ENCODE measurements at places on chromosomes 4 and X.

GRCh38 chrX:122641136-122641535, 542.9 kb upstream of the GRIA3 start:
- DNase-seq = no peak

DNA sequence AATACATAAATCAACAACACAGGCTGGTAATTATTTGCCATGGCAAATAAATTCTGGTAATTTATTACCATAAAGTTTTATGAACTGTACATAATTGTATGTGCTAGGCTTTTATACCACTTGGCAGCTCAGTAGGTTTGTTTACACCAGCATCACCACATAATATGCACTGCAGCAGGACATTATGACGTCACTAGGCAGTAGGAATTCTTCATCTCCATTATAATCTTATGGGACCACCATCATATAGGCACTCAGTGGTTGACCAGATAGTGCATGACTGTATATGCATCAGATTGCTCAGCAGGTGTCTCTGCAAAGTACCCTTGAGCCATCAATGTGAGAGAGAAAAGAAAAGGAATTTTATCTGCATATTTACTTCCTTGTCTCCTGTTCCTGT, 295.4 kb downstream of the CFAP47 start:
- no peak for DNase-seq

- DNase-seq = no peak
These were observed 19.8 kb downstream of the BEX3 start for GRCh38 chrX:103396186-103396585.

GRCh38 chrX:56729152-56729850, at the start of gene NBDY:
TSS of gene NBDY (plus strand) at chrX:56729243. CDS start at chrX:56729354, 111 bp downstream.
- DNase-seq = peak; percentile 25

DNA sequence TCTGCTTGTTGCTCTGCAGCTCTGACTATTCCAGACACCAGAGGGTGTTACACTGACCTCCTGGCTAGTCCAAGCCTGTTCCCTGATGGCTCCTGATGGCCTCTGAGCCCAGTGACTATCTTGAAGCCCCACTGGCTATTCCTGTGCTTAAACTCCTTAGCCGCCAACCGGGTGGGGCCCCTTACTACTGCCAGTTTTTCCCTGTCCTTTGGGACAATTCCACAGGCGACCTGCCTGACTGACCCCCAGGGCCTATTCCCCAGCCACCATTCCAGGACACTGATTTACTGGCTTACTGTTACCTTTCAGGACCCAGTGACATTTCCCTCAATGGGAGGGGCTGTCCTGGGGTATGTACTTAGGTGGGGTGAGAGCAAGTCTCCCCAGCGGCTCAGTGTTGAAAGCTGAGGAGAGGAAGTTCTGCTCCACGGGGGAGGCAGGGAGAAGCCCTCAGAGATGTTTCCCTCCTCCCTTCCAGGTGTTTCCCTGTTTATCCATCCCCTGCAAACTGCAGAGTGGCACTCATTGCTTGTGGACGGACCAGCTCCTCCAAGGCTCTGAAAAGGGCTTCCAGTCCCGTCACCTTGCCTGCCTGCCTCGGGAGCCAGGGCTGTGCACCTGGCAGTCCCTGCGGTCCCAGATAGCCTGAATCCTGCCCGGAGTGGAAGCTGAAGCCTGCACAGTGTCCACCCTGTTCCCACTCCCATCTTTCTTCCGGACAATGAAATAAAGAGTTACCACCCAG, 4.0 kb downstream of the TIMP1 start:
- no peak for DNase-seq

DNA sequence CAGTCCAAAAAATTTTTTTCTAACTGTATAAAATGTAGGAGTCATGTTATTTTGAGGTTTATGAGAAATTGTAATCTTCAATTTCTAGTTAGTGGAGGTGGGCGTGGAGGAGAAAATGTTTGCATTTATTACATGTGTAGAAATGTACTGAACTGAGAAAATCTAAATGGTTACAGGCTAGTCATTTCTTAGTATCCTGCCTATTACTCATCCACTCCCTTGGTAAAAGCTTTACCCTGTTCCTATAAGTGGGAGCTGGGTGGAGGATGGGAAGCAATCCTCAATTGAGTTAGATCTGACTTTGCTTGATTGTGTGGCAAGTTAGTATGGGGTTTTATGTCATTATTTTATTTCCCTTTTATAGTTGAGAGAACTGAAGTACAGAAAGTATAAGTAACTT, 73.8 kb downstream of the POLA1 start:
- no peak for DNase-seq

DNA sequence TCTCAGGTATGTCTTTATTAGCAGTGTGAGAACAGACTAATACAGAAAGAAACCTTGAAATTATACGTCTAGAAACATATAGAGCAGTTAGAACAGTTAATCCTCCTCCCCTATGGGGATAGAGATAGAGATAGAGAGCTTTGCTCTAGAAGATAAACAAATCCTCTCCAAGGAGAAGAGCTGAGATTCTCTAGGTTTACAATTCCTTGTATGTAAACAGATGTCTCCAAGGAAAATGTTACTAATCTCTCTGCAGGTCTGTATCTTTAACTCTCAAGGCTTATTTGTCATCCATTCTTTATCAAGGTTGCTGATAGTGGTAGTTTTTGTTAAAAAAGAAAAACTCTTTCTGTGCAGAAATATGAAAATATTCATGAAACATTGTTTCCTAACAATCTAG, 282.1 kb upstream of the GIMD1 start:
- no peak for DNase-seq

- no peak for DNase-seq
These were observed 628.8 kb downstream of the ANKRD50 start for GRCh38 chr4:124083711-124084110.

DNA sequence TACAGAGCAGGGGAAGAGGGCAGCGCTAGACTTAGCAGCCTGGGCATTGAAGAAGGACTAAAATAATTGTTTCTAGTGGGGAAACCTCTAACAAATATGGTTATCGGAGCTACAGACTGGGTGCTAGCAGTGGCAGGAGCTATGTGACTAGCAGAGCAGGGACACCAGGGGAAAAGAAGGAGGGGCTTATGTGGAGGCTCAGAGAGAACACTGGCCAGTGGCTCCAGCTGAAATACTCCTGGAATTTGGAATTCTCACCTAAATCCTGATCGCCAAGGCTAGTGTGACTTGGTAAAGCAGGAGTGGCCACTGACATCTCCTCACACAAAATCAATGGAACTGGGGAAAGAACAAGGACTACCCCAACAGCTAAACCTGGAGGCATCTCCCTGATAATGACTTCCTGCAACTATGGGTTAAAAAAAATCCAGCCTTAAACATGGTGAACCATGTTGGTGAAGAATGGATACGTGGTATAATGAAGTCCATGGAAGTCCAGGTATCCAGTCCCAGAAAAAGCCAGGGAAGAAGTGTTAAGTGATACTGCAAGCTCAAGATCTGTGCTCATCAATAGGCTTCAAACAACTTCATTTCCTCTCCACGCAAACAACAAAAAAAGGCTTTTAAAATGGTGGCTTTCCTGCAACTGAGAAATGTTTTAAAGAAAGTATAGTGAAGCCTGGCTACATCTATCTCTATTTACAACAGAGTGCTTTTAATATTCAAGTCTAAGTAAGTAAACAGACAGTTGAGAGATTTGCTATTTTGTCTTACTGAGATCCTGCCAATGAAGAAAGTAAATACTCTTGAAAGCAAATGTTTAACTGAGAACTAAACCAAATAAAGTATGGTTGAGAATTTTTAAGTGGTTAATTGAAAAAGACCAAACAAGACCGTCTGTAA, 1.8 kb downstream of the TAPT1 start:
- DNase-seq = no peak

DNA sequence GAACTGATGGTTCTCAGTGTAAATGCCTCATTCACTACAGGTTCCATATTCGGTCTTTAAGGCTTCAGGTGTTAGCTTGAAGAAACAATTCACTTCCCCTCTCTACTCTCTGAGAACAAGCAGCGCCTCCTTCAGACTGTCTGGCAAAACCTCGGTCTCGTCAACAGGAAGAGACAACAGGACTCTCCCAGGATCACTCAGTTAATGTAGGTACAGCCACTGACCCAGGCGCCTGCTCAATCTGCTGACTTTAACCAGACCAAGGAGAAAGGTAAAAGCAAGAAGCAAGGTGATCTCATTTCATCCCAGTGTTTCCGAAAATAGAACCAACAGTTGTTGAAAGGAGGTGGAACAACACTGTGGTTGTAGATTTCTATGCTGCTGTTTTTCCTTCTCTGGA, 102.2 kb downstream of the SLC2A9 start:
- no peak for DNase-seq

DNA sequence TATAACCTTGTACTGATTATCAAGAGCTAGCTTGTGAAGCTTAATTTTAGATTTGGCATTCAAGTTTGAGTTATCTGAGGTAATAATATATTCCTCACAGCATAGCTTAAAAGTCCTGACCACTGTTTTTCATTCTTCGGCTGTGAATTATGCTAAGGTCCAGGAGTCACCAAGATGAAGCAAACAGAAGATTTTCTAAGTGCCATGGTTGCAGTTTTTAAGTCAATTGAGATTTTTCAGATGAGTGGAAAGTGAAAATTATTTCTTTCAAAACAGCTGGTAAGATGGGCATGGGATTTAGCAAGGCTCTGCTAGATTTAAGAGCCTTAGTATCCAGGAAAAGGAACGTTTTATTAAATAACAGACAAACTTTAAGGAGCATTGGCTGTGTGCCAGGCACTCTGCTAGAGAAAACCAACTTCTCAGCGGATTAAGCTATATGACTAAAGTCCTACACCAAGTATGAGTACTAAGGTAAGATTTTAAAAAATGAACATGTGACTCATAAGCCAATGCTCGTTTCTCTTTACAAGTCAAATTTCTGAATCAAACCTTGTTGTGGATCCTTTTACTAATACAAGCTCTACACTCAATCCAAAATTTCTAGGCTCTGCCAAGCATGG, 149.9 kb upstream of the IL15 start:
- no peak for DNase-seq
